D721Med (cell line): ENCODE measurements at places on chromosomes 7 and 10.

GRCh38 chr10:118610577-118610976 lies 15.1 kb upstream of the PRLHR start:
- no peak for DNase-seq

- no peak for DNase-seq
Measured at GRCh38 chr7:1431226-1431625, 28.0 kb downstream of the MICALL2 start.

GRCh38 chr10:131748831-131749766 lies 151.7 kb upstream of the PPP2R2D start:
- DNase-seq, result no peak

DNA sequence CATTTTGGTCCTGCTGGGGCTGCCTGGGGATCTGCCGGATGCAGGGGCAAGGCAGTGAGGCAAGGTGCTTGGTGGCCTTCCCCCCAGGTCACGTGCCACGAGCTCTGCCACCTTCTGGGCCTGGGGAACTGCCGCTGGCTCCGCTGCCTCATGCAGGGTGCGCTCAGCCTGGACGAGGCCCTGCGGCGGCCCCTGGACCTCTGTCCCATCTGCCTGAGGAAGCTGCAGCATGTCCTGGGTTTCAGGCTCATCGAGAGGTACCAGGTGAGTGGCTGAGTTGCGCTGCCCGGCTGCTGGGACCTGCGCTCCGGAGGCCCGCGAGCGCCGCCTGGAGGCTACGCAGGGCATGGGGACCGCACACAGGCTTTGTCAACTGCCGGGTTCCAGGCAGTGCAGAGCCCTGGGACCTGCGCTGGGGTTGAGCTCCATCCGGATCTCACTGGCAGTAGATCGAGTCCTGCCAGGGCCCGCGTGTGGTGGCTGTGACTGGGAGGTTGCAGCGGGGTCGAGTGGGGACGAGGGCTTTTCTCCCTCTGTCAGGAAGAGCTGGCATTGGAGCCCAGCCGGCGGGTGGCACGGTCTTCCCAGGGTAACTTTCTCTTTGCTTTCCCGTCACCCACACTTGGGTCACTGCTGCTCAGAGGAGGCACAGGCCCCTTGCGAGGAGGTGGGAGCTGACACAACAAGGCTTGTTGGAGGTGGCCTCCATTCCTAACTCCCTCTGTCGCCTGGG lies 21.7 kb downstream of the AMZ1 start:
- DNase-seq, result peak; percentile 94
